ENCODE measurements at places on chromosomes 4 and X.

DNA sequence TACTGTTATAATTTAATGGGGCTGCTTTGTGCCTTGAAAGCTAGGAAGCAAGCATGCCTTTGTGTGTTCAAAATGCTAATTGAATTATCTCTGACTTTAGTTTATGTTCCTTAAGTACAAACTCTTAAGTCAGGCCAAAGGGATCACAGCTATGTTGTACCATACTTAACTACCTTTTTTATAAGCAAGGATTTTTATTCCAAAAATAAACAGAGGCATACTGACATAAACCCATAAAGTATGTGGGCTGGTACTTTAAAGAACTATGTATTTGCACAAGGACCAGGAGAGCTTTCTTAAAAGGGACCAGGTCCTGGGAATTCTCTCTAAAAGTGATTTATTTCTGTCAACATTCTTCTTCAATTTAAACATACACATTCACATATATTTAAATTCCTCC, 57.8 kb upstream of the HCCS start:
- DNase-seq, result no peak

DNA sequence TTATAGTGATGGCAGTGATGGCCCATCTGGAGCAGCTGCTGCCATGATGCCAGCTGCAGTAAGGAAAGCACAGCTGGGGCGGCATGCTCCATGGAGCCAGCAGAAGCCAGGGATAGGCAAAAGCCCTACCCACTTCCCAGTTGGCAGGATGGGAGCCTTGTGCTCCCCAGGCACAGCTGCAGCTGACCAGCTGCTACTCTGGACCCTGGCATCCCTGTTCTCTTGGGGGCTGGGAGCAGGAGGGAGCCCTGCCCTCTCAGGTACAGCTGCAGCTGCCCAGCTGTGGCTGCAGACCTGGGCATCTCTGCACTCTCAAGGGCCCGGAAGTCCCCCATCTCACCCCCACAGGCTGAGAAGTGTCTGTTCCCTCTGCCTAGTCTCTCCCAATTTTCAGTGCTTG, 531.9 kb downstream of the PCDH18 start:
- DNase-seq, result no peak

GRCh38 chr4:10747186-10747585, 62.6 kb upstream of the CLNK start:
- DNase-seq, result no peak

GRCh38 chr4:8916906-8917305, 45.3 kb upstream of the HMX1 start:
- no peak for DNase-seq

DNA sequence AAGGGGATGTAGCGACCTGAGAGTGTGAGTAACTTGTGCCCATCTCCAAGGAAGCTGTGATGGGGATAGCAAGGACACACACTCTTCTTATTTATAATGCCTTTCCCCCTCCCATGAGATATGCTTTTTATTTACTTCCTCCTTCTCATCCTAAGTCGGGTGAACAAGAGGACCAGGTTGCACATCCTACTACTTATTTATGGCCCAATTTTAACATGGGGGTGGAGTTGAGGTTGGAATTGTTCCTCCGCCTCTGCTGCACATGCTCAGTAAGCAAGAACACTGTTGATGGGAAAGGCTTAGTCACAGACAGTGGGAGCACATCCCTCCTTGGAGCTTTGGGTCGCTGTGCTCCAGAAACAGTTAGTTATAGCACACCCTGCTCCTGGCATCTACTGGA, 15.2 kb upstream of the TLR8 start:
- DNase-seq, result no peak

GRCh38 chr4:25859429-25860148, 3.2 kb downstream of the SEL1L3 start:
- no peak for DNase-seq

- DNase-seq, result no peak
These were observed 54.1 kb downstream of the BMP3 start for GRCh38 chr4:81084634-81085033.

- no peak for DNase-seq
These were observed 609 bp downstream of the NR3C2 start for GRCh38 chr4:148441624-148441985.
